A549 treated with dexamethasone at 1 μM for 4 hours (cell line): ENCODE measurements at places on chromosomes 12 and 14. TPM values are rescaled to one million over a fixed set of nuclear protein-coding genes. Genes with fewer than 3 reads are reported as not detected.

KCNK10 gene
- 0.01 to 0.02 TPM in 2 of 5 replicates, not detected in the others for total RNA-seq

RDH12 gene
- 0.08 to 0.11 TPM in 2 of 5 replicates, not detected in the others for total RNA-seq

RFLNA gene
- total RNA-seq: 0.07 to 0.24 TPM (median 0.09 TPM) in 5 replicates

CD69 gene
- not detected in 5 replicates for total RNA-seq

PLA2G1B gene
- 0.18 TPM in 1 of 5 replicates, not detected in the others for total RNA-seq
